ENCODE measurements at places on chromosomes 3 and 15.

DNA sequence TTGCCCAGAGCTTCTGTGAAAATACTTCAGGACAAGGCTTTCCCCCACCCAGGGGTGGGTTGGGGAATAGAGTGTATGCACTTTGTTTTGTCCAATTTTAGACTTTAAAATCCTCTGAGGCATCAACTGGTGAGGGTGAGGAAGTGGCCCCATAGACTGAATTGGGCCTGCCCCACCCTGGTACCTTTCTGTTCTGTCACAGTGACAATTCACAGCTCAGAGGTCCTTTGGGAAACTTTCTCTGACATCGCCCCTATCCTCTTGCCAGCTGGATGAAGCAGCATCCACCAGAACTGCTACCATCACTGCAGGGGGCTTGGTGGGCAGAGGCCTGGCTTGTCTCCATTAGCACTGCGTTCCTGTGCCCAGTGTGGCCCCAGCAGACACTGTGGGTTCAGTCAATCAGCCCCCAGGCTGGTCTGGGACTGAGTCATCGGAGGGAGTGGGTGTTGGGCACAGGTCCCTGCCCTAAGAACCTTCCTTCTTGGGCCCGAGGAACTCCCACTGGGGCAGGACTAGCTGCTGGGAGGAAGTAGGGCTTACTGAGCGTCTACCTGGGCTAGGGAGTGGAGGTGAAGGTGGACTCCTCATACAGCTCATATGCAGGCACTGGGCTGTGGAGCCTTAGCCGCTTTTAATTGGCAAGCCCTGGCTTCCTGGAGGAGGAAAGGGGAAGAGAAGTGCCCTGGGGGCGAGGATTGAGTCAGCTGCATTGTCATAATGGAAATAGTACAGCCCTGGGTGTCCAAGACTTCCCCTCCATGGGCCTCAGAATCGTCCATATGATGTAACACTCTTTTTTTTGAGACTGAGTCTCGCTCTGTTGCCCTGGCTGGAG, 1.5 kb upstream of the PPM1M start:
- no peak for DNase-seq

DNA sequence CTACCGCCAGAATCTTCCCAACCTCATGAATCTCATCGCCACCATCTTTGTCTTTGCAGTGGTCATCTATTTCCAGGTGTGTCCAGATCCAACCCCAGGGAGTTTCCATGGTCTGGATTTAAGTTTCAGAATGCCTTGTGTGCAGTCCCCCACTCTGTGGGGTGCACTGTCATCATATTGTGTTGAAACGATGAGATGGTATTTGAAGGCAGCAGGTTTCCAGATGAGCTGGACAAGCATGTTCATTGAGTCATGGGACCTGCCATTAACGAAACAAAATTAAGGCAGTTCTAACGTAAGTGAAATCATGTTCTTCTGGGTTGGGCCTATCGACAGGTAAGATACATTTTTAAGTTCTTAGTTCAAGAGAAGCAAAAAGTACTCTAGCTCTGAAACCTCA, 12.7 kb downstream of the SEC61A1 start:
- no peak for DNase-seq

DNA sequence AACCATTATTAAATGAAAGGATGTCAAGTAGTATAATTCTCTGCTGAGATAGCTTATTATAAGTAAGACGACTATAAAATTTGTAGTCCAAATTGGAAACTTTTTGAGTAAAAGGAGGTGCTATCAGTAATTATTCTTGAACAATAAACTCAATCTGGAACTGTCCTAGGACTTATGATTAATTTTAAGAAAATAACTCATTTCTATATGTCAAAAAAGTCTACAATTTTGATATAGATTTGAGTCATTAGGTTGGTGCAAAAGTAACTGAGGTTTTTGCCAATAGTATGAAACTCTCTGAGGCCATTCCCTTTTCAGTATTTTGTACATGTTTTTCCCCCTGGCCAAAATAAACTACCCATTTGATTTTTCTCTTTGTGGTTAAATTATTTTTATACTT, 41.0 kb downstream of the LEKR1 start:
- DNase-seq: no peak

- DNase-seq: no peak
Observed at GRCh38 chr3:177574222-177574856, 377.1 kb upstream of the TBL1XR1 start.

GRCh38 chr3:139281096-139281495, 62.7 kb upstream of the MRPS22 start:
- no peak for DNase-seq

DNA sequence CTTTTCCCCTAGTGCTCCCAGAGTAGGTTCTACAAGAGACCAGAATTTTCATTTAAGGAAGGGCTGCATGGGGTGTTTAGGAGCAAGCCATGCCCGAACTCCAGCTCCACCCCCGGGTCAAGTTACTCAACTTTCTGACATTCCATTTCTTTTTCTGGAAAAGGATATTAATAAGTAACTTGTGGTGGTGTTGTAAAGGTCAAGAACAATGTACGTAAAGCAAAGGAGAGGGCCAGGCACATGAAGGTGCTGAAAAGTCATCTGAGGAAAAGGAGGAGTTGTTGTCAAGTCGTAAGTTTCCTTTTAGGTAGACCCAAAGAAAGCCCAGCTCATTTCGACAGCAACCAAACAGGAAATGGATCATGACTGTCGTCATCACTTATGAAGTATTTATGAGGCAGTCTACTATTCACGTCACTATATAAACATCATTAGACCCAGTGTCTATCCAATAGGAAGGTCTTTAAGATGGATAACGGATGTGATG, 319.6 kb upstream of the IL12A start:
- no peak for DNase-seq

All from activated gamma-delta T cell (primary cell).